Suprapubic skin (tissue), 4 donors: ENCODE measurements at places on chromosomes 7 and 10. TPM values are rescaled to one million over a fixed set of nuclear protein-coding genes. Genes with fewer than 3 reads are reported as not detected.

KIAA1217 gene
- total RNA-seq = 70.6 TPM

EPO gene
- 0.97 TPM for total RNA-seq

PNLIPRP1 gene
- not detected for total RNA-seq

FGL2 gene
- total RNA-seq = 8.6 TPM

APBB1IP gene
- 1.0 TPM for total RNA-seq

PDE1C gene
- 1.8 TPM for total RNA-seq

FAM25C gene
- 126 TPM for total RNA-seq

ICA1 gene
- total RNA-seq = 22.3 TPM

SH2D4B gene
- 0.18 TPM for total RNA-seq

NAT16 gene
- not detected for total RNA-seq

EPHB6 gene
- total RNA-seq = 283 TPM

CLRN3 gene
- total RNA-seq = not detected

PKD2L1 gene
- not detected for total RNA-seq

CDC14C gene
- not detected for total RNA-seq

ENTPD7 gene
- 13.5 TPM for total RNA-seq

PTN gene
- 3.1 TPM for total RNA-seq

CPVL gene
- 10.9 TPM for total RNA-seq
